Smooth muscle cell of the coronary artery (primary cell): ENCODE measurements at places on chromosomes 5 and 9. TPM values are rescaled to one million over a fixed set of nuclear protein-coding genes. Genes with fewer than 3 reads are reported as not detected.

The ORM2 gene
- not detected in 2 replicates for total RNA-seq

The MARCHF11 gene
- total RNA-seq: not detected in 2 replicates

The LTC4S gene
- total RNA-seq: 1.3 and 1.8 TPM in 2 replicates

The CCDC69 gene
- 0.38 and 5.9 TPM in 2 replicates for total RNA-seq

The NAIP gene
- 1.9 TPM in 2 replicates for total RNA-seq

The ANKRD18B gene
- total RNA-seq: 0.83 TPM in 1 of 2 replicates, not detected in the other

The CXCL14 gene
- total RNA-seq: 0.94 TPM in 1 of 2 replicates, not detected in the other

The OR1Q1 gene
- total RNA-seq: 0.08 and 1.2 TPM in 2 replicates

The TLE1 gene
- total RNA-seq: 13.0 and 21.5 TPM in 2 replicates

The ARL14EPL gene
- total RNA-seq: not detected in 2 replicates
